ENCODE measurements at places on chromosomes 12 and 14. TPM values are rescaled to one million over a fixed set of nuclear protein-coding genes. Genes with fewer than 3 reads are reported as not detected.

GRCh38 chr14:105497671-105498429 is 6.8 kb downstream of the TEDC1 start:
- no peak for DNase-seq

DNA sequence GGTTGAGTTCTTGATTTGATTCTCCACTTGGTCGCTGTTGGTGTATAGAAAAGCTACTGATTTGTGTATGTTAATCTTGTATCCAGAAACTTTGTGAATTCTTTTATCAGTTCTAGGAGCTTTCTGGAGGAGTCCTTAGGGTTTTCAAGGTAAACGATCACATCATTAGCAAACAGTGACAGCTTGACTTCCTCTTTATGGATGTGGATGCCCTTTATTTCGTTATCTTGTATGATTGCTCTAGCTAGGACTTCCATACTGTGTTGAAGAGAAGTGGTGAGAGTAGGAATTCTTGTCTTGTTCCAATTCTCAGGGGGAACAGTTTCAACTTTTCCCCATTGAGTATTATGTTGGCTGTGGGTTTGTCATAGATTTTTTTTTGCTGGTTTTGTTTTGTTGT is 12.4 kb downstream of the MTRFR start:
- no peak for DNase-seq

DNA sequence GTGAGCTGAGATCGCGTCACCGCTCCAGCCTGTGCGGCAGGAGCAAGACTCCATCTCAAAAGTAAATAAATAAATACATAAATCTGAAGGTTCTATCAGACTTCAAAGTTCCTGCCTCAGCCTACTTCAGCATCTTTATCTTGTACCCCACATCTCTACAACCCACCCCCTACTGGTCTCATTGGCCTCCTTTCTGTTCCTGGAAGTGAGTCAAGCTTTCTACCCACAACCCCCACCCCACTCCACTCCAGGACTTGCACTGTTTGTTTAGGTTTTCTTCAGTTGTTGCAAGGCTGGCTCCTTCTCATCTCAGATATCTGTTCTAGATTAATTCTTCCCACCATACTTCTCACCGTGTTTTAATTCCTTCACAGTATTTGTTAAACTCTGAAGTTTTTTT is 714 bp upstream of the PSMC6 start:
- DNase-seq: peak; percentile 49

DNA sequence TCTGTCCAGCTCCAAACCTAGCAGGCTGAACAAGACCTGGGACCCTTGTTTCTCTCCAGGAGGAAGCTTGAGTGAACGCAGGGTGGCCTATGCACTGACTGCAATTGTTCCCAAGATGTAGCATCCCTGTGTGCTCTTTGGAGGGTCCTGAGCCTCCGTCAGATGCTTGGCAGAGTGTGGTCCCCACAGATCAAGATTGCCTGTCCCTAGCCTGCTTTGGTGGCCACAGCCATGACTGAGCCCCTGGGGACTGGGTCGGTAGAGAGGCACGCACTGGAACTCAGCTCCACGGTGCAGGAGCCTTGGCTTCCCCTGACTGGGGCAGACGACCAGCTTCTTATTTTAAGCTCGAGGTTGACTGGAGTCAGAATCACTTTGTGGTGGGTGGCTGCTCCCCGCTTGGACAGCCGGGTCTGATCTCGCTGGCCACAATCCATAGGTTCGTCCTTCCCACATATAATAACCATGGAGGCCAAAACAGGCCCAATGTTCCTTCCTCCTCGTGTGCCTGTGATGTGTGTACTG is 97.8 kb downstream of the LGMN start:
- DNase-seq: no peak

GRCh38 chr12:70555081-70555480 is 82.1 kb downstream of the PTPRB start:
- DNase-seq: no peak

GRCh38 chr12:113689047-113689610 is 217.5 kb upstream of the LHX5 start:
- DNase-seq: no peak

GRCh38 chr14:34946699-34947098 is 36.1 kb upstream of the SRP54 start:
- no peak for DNase-seq

GRCh38 chr12:96131230-96131788 is 62.9 kb upstream of the ELK3 start:
- no peak for DNase-seq

GRCh38 chr12:6437586-6437985 is 7.2 kb upstream of the CD27 start:
- DNase-seq: no peak

DNA sequence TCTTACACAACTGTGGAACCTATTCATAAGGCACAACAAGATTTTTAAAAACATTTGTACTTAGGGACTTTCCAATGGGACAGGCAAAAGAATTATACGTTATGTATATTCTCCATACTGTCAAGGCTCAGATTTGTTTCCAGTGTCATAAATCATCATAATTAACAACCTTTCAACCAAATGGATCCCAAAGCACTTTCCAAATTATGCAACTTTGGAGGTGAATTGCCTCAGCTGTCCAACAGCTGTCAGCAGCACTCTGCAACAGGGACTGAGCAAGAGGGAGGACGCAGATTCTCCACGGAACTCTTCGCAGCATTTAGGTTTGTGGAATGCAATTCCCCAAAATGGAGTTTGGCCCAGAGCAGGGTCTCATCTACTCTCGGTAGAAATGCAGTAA is 186.6 kb downstream of the PAX9 start:
- no peak for DNase-seq

GRCh38 chr12:124679047-124679446 is 111.6 kb upstream of the NCOR2 start:
- DNase-seq: no peak

GRCh38 chr12:60205500-60205899 is 609.7 kb downstream of the SLC16A7 start:
- DNase-seq: no peak

DNA sequence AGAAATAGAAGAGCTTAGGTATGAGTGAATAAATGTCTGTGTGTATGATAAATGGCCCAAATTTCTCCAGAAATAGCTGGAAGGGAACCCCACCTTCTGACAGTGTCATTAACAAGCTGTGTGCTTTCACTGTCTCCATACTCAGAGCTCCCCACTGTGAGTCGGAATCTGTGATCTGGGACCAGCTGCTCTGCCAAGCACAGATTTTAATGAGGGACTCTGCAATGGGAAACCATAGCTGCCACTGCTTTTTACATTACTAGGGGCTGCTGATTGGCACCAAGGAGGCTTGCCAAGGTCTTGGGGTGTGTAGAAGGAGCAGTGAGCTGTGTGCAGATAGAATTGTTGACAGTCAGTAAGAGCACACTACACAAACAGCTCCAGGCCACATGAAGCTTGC is 244.2 kb upstream of the CCDC196 start:
- DNase-seq: no peak

DNA sequence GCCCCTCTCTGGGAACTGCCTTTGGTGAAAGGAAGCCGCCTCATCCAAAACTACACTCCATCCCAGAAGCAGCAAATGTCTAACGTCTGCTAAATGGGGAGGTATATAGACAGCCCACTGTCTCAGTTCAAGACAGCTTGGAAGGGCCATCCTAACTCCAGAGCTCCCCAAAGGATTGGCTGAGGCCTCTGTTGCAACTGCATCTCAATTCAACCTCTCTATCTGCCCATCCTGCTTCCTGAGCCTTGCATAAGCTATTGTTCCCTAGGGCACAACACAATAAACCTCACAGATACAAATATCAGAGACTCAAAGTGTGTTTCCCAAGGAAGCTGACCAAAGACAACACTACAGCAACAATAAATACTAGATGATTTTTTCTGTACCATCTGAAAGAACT is 495.2 kb upstream of the SOX5 start:
- no peak for DNase-seq

DNA sequence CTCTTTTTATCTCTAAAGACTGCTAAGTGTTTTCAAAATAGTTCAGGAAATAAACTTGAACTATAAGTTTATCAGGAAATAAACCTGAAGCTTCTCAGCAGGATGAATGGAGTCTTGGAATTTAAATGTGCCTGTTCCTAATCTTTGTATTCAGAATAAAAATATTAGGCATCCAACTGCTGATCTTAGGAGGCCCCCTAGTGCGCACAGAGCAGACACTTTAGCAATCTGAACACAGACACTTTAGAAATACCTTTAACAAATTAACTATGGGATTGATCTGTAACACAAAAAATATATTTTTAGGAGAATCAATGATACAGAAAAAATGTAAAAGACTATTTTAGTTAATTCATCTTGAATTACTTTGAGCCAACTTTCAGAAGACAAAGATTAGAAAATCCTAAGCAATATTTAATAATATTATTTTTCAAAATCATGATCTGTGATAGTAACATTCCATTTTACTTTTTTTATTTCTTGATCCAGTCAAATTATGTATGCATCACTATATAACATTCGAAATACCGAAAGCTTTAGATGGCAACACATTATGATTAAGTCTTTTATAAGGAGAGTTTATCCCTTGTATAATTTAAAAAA is 80.9 kb downstream of the SLC41A2 start:
- DNase-seq: peak; percentile 26

DNA sequence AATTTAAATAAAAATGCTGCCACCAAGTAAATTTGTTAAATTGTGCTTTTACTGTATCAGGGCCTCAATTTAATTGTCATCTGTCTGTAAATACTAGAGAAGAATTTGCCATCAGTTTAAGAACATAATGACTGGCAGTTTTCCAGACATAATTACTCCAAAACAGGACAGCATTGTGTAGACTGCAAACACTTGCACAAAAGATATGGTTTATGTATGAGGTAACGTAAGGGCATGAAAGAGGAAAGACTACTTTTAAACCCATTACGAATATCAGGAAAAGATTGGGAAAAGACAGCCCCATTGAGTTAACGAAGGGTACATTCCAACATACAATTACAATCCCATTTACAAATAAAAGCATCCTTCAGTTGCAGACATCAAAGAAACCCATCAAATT is 59.8 kb upstream of the KRR1 start:
- no peak for DNase-seq

DNA sequence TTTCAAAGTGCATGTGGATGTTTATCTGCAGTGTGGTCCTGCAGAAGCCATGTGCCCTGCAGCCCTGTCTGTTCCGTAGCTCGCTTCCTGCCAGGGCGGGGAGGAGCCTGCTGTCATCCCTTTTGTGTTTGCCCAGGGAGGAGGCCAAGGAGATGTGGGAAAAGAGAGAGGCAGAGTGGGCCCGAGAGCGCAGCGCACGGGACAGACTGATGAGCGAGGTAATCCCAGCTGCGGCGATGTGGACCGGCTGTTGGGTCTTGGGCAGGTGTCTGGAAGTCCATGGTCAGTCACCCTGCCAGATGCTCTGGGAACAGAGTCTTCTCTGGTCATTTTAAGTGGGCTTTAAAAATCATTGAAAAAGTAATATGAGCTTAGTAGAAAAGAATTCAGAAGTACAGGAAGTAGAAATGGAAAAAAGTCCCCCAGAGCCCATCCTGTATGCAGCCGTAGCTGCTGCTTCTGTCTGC is 12.8 kb downstream of the TCHP start:
- DNase-seq: no peak

- no peak for DNase-seq
Measured at GRCh38 chr12:108448246-108448645, 66.8 kb upstream of the FICD start.

The INSM2 gene
- not detected for total RNA-seq

The LALBA gene
- total RNA-seq: not detected

The SYNE3 gene
- total RNA-seq: 1.5 TPM

The TNFAIP2 gene
- 137 TPM for total RNA-seq

The ITGA7 gene
- total RNA-seq: 2.4 TPM

The KRT3 gene
- total RNA-seq: not detected

The ZNF384 gene
- 15.9 TPM for total RNA-seq

The IFNG-AS1 gene
- total RNA-seq: not detected

The ADAM20 gene
- total RNA-seq: 0.34 TPM

The G2E3 gene
- total RNA-seq: 51.5 TPM

The OR6C68 gene
- not detected for total RNA-seq

The BATF gene
- total RNA-seq: not detected

The KLRK1 gene
- not detected for total RNA-seq

The KRT78 gene
- not detected for total RNA-seq

The VRTN gene
- not detected for total RNA-seq
